ENCODE measurements at places on chromosomes 13 and 19.

DNA sequence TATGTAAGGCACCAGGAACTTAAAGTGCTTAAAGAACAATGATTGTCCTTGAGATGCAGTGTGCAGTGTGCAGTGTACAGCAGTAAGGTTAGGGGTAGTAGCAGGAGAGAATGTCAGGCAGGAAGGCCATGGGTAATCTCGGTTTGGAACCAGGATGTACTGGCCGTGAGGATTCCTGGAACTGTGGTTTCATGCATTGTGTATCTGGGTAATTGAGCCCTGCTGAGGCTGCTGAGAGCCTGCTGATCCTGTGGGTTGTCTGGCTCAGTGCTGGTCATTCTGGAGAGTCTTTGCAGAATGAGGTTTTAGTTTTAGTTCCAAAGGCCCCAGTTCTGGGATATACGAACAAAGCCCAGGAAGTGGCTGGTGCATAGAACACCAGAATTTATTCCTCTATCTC, 71.0 kb downstream of the ZNF568 start:
- DNase-seq: no peak

DNA sequence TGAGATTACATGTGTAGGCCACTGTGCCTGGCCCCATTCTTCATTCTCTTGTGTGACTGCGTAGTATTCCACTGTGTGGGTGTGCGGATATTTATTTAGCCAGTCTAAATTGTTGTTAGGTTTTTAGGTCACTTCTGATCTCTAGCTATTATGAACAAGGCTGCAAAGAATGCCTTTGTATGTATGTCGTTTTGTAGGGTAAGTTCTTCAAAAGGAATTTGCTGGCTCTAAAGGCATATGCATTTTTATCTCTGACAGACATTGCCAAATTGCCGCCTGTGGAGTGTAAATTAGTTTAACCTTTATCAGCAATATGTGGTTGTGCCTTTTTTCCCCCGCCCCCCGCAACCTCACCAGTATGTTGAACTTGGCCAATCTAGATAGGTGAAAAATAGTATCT, 30.3 kb upstream of the EHD2 start:
- no peak for DNase-seq

DNA sequence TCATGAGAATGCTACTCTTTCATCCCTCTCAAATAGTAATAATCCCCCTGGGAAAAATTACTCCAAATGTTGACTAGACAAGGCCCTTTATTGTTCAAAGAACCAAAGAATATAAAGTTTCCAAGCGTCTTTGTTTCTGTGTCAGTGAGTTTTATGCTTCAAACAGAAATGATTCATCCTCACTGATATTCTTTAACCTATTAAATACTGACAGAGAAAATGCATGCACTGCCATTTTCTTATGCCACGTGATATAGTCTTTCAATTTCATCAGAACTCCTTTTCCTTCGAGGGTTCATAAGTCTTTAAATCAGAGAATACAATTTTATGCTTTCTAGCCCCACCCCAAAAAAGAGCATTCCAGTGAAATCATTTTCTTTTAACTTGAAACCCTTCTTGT, 211.6 kb downstream of the SHISA2 start:
- DNase-seq: no peak

- DNase-seq: no peak
Measured at GRCh38 chr13:50593207-50593606, 250.3 kb downstream of the DLEU7 start.

- no peak for DNase-seq
Measured at GRCh38 chr13:98372876-98373275, 195.8 kb upstream of the RNF113B start.

DNA sequence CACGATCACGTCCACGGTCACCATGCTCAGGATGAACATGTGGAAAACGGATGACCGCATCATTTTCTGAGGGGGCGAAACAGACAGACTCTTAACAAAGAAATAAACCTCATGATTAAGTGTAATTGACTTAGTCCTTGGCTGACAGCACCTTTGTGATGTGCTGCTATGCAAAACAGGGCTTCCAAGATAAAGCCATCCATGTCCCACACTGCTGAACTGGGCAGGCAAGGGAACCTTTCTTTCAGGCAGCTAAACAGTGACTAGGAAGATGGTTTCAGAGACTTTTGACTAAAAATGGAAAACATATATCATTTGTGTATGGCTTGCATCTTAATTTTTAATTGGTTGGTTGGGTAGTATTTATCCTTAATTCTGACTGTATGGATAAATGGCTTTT, 157.8 kb downstream of the NALCN start:
- DNase-seq: no peak

GRCh38 chr13:42109957-42110356, 61.5 kb downstream of the DGKH start:
- no peak for DNase-seq

- DNase-seq: no peak
Measured at GRCh38 chr13:36750946-36751345, 68.1 kb upstream of the RFXAP start.

DNA sequence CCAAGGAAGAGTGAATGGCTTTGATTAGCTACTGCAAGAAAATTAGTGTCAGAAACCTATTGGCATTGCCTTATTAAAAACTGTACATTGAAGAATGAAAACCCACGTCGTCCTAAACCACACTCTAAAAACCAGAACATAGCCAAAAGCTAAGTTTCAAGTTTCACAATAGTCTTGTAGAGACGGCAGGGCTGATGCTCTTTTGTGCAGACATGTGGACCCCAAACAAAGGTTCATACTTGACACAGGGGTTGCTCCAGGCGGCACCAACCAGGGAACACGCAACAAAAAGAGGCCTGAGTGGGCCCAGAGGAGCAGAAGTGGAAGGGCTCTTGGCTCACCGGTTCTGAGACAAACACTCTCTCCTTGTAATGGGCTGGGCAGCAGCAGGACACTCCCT, 28.6 kb upstream of the MIR17HG start:
- DNase-seq: no peak

GRCh38 chr19:4678881-4679790, 9.0 kb upstream of the MYDGF start:
- no peak for DNase-seq

- peak; percentile 56 for DNase-seq
Measured at GRCh38 chr19:38263689-38264485, 486 bp upstream of the SPINT2 start.

GRCh38 chr13:113656831-113657671, 947 bp downstream of the ATP4B start:
- DNase-seq: no peak

DNA sequence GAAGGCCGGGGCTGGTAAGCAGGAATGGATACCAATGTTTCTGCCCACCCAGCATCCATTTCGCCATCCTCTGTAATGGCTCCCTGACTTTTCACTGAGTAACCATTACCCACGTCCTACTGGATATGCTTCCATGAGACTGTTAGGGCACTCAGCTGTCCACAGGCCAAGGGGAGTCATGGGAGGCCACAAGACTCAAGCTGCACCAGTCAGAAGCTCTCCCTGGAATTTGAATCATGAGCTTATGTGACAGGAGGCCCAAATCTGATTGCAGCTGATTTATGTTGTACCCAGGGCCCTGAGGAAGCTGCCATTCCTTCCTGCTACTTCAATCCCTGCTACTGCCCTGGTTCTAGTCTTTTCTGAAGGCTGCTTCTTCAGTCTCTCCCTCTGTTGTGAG, 28.3 kb downstream of the DEDD2 start:
- no peak for DNase-seq

DNA sequence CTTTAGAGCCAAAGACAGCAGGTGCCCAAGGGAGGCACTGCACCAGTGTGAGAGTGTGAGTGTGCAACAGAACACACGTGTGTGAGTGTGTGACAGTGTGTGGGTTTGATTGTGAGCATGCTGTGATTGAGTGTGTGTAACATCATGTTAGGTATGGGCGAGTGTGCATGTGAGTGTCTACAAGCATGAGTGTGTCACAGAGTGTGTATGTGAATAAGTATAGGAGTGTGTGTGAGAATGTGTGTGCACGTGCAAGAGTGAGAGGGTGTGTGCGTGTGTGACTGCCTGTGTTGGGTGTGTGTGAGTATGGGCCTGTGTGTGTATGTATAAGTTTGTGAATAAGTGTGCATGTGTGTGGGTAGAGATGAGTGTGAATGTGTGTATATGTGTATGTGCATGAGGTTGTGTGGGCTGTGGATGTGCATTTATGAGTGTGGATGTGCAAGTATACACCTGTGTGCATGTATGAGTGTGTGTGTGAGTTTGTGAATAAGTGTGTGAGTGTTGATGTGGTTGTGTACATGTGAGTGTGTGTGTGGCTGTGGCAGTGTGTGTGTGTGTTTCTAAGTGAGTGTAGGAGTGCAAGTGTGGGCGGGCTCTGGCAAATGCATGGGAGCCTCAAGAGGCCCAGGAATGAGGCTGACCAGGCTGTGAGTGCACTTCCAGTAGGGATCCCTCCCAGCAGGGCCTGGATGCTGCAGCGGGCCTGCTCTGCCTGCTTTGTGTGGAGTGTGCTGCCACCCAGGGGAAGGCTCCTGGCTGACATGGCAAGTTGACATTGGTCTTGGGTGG, 198.4 kb downstream of the COL4A1 start:
- no peak for DNase-seq

- no peak for DNase-seq
Measured at GRCh38 chr13:78993792-78994191, 334.8 kb upstream of the OBI1 start.

GRCh38 chr13:50527188-50527587, 316.3 kb downstream of the DLEU7 start:
- no peak for DNase-seq

DNA sequence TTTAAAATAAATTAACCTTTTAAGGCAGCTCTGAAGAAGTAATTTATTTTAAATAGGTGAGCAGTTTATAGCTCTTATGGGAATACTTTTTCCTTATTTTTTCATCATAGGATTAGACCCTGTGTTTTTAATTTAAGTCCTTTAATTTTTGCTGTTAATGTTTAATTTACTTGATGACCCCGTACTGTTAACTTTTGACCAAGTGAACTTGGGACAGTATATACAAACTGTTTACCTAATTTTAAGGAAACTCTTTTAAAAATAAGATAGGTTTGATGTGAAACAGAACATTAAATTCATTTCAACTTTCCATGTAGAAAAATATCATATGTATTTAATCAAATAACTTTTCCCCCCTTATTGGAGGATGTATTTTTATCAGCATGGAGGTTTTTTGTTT, 74.4 kb downstream of the KCNRG start:
- DNase-seq: no peak

DNA sequence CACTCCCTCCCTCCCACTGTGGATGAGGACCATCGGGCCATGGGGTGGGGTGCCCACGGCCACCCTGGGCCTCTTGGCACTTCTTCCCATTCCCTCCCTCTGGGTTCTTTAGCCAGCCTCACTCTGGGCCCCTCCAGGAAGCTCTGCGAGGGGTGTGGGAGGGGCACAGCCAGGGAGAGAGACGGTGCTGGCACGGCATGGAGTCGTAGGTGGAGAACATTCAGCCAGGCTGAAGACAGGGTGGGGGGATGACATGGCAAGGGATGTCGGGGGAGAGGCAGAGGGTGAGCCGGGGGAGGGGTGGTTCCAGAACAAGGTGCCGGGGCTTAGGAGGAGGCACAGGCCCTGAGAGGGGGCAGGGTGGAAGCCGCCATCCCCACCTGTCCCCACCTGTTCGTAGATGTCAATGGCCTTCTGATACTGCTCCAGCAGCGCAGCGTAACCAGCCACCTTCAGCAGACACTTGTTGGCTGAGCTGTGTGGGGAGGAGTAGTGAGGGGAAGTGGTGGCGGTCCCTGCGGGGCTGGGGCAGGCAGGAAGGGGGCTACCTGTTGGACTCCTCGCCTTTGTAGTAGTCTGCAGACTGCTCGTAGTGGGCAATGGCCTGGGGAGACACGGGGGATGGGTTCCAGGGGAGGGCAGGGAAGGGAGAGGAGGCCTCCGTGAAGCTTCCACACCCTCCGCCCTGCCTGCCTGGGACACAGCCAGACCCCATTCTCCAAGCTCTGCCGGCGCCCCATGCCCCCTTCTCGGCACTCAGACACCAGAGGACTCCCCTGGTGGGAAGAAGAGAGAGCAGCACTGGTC, 8.8 kb upstream of the KPTN start:
- DNase-seq: no peak

DNA sequence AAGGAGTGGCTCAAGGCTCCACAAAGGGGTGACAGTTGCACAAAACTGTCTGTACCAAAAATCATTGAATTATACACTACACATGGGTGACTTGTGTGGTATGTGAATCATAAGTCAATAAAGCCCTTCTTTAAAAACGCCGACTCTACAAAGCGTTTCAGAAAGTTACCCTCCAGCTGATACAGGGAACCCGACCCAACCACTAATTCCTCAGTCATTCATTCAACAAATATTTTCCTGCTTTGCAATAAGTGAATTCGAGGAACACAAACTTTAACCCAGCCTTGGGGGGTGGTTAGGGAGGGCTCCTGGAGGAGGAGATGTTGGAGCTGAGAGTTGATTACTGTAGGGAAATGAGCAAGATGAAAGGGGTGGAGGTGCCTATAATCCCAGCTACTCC, 32.0 kb downstream of the LTBP4 start:
- DNase-seq: no peak

DNA sequence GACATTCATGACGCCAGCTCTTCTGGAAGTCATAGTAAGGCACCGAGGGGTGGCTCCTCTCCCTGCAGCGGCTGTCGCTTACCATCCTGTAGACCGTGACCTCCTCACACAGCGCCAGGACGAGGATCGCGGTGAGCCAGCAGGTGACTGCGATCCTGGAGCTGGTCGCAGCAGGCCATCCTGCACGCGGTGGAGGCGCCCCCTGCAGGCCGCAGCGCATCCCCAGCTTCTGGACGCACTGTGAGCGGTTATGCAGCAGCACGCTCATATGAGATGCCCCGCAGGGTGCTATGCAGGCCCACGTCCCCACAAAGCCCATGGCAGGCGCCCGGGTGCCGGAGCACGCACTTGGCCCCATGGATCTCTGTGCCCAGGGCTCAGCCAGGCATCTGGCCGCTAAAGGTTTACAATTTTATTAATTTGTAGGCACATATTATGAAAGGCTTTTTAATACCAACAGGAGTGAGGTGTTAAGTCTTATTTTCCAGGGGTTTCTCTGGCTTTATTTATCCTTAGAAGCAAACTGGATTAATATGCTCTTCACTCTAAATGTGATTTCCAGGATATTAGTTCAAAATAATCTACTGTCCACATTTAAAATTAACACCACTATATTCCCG, 35.6 kb upstream of the PSPC1 start:
- DNase-seq: peak; percentile 21

DNA sequence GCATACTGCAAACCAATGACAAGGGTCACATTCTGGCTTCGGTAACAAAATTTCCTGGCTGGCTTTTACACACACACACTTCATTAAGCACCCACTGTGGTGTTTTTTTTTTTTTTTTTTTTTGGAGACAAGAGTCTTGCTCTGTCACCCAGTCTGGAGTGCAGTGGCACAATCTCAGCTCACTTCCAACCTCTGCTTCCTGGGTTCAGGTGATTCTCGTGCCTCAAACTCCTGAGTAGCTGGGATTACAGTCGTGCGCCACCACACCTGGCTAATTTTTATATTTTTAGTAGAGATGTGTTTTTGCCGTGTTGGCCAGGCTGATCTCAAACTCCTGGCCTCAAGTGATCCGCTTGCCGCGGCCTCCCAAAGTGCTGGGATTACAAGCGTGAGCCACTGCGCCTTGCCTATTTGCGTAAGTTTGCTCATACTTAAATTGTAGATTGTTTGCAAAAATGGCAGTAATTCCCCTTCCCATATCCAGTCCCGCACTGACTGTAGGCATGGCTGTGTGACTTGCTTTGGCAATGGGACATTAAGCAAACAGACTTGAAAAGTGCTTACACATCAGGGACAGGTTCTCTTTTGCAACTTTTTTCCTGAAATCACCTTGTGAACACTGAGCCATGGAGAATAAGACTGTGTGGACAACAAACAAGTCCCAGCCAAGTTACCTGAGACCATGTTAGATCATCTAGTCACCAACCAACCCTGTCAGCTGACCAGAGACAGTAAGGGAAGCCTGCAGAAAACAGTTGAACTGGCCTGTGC, 42.1 kb upstream of the EBPL start:
- no peak for DNase-seq

Data from activated gamma-delta T cell treated with Interleukin-2 at 50 U/mL for 16 hours (primary cell).